HuH-7.5 (cell line): ENCODE measurements at places on chromosomes 7 and 10.

GRCh38 chr10:44049301-44050015 lies 335.4 kb downstream of the CXCL12 start:
- DNase-seq, result no peak

- no peak for DNase-seq
Observed at GRCh38 chr10:115861864-115862263, 411.1 kb downstream of the GFRA1 start.

DNA sequence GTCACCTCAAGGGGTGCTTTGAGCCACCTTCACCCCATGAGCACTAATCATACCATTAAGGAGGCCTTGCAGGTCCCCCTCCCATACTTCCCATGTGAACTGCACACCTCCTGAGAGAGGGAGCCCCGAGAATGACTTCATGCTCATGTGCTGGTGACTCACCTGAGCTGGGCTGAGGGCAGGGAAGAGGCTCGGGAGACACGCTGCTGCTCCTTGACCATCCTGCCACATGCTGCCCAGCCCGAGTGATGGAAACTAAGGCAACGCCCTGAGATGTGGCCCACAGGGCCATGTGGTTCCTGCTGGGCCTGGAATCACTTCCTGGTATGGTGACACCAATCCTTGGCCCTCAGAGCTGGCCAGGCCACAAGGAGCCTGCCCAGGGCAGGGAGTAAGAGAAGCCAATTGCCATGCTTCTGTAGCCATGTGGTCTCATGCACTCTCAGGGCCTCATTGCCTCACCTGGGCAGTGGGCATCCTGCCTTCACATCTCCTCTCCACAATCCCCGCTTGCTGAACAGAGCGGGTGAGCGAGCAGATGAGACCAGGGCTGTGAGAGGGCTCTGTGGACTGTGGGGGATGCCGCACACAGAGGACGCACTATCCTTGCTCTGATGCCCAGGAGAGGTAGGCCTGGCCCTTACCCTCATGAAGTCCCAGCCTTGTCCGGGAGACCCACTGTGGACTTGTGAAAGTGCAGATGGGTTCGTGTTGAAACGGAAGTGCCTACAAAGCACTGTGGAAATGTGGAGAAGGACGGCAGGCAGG lies 18.3 kb upstream of the PPIF start:
- DNase-seq, result no peak

DNA sequence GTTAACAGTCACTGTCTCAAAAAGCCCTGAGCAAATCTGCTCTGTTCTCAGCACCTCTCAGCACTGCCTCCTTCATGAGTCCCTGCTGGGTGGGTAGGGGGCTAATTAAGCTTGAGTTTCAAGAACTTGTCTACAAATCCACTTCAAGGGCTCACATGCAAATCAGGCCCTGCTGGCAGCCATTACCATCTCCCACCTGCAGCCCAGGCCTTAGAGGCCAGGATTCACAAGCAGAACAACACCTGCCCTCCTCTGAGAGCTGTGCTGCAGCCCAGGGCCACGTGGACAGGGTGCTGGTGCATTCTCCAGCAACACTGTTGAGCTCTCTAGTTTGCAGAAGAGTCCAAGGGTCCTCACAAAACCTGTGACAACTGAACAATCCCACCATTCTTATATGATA lies 119.2 kb downstream of the DPP6 start:
- no peak for DNase-seq

- peak; percentile 17 for DNase-seq
Observed at GRCh38 chr7:26865094-26865388, 651 bp upstream of the SKAP2 start.

- DNase-seq, result no peak
Observed at GRCh38 chr7:144038887-144039286, 9.9 kb upstream of the OR2A5 start.

- DNase-seq, result no peak
Observed at GRCh38 chr10:93501650-93502049, 5.2 kb downstream of the CEP55 start.

DNA sequence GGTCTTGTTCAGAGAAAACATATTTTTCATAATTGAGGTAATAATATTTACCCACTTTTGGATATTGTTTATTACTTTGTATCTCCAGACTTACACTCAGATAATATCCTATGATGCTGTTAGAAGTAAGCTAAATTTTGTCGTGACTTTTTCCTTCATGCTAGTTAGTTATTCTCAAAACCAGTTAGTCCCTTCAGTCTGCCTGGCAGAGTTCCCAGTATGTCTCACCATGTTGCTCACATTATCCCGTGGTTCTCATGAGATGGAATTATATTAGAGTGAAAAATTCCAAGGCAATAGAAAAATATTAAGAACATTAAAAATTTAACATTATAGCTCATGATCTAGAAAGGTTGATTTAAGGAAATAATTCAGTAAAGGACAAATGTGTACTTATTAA lies 81.5 kb upstream of the SMIM30 start:
- DNase-seq, result no peak

DNA sequence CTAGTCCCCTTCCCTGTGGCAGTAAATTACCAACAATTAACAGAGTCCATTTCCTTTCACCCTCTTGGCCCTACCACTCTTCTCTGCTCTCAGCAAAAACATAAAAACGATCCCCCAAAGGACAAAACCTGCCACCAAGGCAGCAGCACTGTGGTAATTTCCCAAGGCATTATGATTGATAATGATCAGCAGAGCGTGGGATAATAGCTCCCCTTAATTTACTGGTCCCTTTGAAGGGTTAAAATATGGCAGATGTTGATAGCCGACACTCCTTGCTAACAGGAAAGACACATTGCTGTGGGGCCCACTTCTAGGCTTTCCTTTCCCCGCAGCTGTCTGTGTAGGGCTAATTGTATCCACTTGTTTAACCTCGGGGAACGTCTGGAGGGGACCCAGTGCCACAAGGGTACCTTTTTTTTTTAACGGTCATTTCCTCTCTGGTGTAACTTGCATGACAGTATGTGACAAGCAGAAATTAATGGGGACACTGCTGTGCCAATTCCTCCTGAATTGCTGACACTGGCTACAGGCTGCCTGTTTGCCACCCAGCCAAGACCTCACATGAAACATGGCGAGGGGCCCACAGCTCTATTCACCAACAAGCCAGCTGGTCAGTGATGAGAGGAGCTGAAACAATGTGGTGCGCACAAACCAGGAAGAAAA lies 81.3 kb downstream of the CDK6 start:
- no peak for DNase-seq

GRCh38 chr10:44640429-44640828 lies 255.5 kb upstream of the CXCL12 start:
- DNase-seq, result no peak

- DNase-seq, result no peak
Observed at GRCh38 chr10:122056431-122057094, 67.6 kb downstream of the TACC2 start.

DNA sequence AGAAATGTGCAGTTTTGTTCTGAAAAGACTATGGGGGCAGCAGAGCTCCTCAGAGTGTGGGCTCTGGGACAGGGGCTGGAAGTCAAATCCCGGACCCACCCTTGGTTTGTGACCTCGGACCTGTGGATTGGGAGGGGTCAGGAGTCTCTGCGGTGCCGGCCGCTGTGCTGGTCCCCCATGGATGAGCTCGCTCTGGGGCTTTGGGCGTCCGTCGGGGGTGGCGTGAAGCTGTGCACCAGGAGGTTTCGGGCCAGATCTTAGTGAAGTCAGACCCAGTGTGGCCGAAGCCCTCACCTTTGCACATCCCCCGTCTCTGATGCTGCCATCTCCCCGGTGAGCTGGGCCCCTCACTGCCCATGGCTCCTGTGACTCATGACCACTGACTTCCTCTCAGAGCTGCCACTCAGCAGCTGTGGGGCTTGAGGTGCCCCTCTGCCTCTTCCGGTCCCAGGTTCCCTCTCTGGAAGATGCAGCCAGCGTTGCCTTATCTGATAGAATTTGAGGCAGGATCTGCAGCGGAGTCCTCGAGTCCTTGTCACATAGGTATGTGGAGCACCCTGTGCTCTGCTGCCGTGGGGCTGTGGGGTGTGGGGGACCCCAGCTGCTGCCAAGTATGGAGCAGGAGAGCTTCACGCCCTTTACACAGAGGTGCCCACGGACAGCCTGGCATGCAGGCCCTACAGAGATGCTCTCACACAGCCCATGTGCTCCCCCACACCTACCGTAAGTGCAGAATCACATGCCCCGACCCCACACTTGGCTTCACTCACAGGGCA lies 11.4 kb upstream of the SCART1 start:
- no peak for DNase-seq

DNA sequence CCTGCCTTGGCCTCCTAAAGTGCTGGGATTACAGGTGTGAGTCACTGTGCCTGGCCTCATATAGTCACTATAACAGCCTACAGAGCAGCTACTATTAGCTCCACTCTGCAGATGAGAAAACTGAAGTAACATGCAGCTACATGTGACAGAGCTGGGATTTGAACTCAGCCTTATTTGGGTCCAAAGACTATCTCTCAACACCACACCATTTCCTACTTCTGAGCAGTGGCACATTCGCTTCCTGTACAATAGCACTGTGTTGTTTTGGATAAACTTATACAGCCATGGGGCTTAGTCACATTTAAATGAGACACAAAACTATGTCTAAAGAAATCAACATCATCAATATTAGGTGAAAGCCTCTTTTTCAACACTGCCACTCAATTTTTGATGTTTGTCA lies 69.8 kb upstream of the DNAJB12 start:
- DNase-seq, result no peak

DNA sequence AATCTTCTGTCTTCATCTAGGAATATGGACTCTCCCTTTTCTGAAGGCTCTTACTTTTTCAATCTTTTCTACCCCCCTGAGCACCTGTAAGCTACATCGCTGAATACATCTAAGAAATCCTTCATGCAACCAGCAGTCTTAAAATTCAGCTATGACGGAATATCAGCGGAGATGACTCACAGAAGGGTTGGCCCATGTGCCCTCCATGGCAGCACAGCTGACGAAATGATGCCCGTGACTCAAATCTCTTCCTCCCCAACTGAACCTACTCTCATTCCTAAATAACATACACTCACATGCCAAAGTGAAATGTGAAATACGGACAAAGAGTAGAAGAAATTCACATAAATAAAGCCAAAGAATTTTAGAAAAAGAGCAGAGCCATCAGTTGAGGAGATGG lies 30.3 kb upstream of the NCAPG2 start:
- DNase-seq, result no peak

GRCh38 chr10:4053940-4054339 lies 268.9 kb upstream of the KLF6 start:
- no peak for DNase-seq

DNA sequence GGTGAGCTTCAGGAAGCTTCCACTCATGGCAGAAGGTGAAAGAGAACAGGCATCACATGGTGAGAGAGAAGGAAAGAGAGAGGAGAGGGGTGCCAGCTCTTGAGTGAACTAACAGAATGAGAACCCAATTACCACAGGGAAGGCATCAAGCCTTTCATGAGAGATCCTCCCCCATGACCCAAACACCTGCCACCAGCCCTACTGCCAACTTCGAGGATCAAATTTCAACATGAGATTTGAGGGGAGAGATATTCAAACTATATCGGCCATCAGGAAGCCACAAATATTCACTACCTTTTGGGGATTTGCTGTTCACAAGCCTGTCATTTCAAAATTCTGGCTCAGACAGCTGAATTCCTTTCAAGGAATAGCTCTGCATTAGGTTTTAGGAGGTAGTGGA lies 39.9 kb upstream of the SMNDC1 start:
- DNase-seq, result no peak

DNA sequence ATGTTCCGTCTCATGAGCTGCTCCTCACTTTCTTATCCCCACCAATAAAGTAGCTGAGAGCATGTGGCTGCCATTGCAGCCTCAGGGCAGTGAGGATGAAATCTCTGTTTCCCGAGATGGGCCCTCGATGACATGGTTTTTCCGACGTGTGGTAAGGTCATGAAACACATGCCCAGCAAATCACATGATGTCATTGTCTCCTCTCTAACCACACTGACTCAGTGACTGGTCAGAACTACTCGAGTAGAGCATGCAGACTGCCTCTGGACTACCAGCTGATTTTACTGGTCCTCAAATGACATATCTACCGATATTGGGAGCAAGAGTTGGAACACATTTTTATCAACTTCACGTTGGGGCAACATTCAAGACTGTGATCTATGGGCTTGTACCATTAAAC lies 786.1 kb downstream of the CNTNAP2 start:
- DNase-seq, result no peak

- no peak for DNase-seq
Observed at GRCh38 chr7:76315364-76315763, 12.9 kb downstream of the HSPB1 start.

GRCh38 chr10:98172073-98172472 lies 37.6 kb downstream of the R3HCC1L start:
- no peak for DNase-seq

GRCh38 chr7:75878312-75878768 lies 494 bp upstream of the RHBDD2 start:
- DNase-seq, result no peak

- no peak for DNase-seq
Observed at GRCh38 chr10:47165711-47166404, 134.1 kb upstream of the GDF10 start.

GRCh38 chr7:79806161-79806734 lies 328.4 kb upstream of the GNAI1 start:
- no peak for DNase-seq

DNA sequence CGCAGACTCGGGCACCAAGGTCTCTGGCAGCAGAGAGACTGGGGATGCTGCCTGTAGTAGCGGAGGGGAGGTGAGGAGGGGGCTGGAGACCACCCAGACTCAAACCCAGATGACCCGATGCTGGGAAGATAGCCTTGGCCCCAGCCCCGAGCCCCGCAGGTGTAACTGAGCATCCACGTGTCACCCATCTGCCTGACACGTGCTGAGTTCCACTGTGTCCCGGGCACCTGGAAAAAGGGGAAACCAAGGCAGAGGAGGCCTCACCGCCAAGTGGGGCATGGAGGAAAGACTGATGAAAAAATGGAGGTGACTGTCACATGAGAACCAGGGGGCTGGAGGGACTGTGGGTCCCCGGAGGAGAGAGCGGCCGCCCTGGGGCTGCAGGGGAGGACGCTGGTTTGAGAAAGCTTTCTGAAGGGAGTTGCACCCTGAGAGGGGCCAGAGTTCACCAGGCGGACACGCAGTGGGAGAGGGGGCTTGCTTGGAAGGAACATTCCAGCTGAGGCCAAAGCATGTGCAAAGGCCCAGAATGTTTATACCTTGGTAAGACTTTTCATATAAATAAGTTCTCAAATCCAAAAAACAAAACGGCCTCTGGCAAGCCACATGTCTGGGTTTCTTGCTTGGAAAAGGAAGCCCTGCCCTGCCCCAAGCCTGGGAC lies 27.4 kb upstream of the ELN start:
- no peak for DNase-seq

DNA sequence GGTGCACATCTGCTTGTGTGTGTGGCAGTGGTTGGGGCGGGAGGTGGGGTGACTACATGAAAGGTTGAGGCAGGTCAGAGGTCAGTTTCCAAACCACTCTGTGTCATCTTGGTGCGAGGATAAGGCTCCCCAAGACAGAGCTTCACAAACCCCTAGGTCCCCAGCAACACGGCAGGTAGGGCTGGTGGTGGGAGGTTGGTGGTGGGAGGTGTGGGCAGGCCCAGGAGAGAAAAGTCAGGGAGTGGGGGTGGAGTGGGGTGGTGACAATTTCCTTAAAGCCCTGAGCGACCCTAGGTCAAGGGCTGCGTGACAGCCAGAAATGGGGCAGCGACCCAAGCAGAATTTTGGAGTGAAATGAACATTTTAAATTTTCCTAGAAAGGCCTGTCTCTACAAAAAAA lies 1.6 kb upstream of the STRA8 start:
- no peak for DNase-seq
